ENCODE measurements at places on chromosomes 12 and 14.

GRCh38 chr12:82862069-82862841 is 175.5 kb downstream of the TMTC2 start:
- DNase-seq: peak; percentile 12

DNA sequence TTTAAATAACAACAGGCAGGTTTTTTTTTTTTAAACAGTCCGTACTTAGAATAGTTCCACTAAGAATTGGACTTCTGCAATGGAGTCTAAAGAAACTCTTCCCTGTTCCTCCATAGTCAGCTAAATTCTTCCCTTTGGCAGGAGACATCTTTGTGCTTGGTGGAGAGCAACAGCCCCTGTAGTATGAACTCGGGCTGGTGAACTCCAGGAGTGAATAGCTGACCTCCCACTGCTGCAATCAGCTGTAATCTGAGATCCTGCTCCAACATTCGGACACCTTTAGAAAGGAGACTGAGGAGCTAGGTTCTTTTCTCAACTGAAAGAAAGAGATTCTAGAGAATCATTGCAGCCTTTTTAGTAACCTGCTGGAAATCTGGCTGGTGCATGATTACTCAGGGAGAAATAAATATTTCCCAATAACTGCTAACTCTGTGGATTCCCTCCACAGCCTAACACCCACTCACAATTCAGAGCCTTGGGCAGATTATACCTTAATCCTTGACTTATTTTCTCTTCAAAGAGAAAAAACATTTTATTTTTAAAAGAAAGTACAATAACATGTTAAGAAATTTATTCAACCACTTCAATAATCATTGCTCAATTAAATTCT is 25.6 kb upstream of the DBX2 start:
- no peak for DNase-seq

DNA sequence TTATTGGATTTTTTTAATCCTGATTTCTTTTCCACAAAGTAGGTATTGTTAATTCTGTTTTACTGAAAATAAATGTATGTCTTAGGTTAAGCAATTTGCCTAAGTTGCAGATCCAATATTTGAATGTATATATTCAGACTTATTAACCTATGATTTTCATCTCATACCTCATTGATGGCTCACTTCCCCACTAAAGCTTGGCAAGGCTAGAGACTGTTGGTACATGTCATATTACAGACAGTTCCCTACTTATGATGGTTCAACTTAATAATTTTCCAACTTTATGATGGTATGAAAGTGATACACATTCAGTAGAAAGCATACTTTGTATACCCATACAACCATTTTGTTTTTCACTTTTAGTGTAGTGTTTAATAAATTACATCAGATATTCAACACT is 33.2 kb upstream of the KCNH3 start:
- no peak for DNase-seq

DNA sequence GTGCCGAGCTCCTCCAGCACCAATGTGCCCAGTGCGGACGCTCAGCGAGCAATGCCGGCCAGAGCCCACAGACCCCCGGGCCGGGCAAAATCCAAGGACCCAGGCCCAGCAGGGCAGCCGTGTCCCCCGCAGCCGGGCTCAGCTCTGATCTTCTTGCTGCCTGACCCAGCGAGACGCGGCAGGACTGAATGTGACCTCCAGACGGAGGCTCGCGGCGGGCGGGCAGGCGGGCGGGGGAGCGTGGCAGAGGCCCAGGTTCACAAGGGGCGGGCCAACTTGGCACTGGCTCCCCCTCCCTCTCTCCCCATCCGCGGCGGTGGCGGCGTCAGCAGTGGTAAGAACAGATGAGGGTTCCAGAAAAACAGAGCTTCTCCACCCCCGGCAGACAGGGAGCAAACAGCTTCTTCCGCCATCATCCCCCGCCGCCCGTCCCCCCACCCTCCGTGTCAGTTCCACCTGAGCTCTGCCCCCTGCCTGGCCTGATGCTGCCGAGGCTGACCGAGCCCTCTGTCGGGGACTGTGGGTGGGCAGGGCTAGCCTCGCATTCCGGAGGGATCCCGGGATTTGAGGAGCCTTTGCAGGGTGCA is 94.3 kb downstream of the RFLNA start:
- peak; percentile 80 for DNase-seq

- DNase-seq: no peak
Observed at GRCh38 chr12:56521209-56521589, 421 bp upstream of the RBMS2 start.

DNA sequence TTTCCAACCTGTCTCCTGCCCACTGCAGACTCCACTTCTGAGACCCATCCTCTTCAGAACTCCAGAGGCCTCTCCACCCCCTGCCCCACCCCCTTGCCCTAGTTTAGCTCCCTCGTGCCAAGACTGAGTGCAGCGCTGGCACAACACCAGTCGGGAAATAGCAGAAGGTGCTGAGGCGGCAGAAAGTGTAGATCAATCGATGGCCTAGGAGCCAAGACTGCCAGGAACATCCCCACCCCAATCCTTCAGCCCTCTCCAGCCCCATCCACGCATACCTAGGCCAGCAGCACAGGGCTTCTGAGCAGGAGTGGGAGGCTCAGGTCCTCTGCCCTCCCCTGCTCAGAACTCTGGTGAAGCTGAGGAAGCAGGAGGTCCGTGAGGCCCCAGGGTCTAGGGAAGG is 1.1 kb downstream of the CPNE6 start:
- DNase-seq: no peak

All from HT1080 (cell line).